ENCODE measurements at places on chromosomes 3 and 15.

GRCh38 chr15:87686841-87687522 is 569.6 kb downstream of the NTRK3 start:
- no peak for DNase-seq

DNA sequence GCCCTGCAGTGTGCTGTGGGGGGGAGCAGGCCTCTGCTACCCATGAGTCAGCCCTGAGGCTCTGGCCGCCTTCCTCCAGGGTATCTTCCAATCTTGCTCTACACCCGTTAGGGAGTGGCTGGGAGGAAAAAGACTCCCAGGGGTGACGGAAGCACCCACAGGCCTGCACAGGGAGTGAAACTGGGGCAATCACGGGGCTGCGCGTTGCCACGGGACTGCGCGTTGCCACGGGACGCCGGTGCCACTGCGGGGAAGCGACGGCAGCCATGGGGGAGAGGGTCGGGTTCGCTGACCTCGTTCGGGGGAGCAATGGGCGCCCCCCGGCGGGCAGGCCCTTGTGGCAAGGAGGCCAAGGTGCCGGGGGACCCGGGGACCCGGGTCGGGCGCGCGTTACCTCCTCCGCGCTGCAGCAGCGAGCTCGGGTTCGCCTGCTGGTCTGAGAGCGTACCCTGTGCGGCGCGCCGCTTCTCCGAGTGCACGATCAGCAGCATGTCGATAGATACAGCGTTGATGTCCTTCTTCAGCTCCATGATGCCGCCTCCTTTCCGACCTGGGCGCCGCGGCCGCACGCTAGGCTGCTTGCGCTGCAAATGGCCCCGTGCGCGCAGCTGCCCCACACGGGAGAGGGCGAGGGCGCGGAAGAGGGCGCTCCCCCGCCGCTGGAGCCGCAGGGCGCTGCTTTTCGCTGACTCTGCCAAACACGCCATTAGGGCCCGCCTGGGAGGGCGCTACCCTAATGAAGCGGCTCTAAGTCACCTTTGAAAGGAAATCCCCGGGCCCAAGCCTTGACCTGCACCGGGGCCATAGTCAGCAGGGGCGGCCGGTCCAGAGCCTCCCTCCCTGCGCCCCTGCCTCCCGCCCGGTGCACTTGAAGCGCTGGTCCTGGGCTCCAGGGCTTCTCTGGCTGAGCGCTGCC is at the start of gene KY:
KY (minus strand) TSS at position 592 of the 916 bp plus-strand sequence; CDS start at position 530, 62 bp downstream.
- peak; percentile 46 for DNase-seq

DNA sequence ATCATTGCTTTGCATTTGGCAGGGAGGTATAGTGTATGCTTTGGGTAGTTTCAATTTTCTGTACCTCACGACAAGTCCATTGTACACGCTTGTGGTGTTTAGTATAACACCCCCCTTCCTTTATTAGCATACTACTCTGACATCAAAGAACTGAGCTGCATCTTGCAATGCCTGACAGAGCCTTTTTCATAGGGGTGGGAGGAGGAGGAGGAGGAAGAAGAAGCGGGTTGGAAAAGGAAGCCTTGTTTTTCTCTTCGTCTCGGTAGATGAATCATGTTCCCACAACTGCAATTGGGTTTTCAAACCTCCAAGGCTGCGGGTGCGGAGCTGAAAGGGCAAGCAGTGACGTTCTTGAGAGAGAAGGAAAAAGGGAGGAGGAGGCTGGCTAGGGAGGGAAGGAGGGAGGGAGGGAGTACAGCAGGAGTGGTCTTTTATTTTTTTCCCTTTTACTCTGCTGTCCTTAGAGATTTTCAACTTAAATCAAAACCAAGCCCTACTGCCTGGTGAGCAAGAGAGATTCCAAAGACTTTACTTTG is 175.7 kb downstream of the KLHL25 start:
- peak; percentile 83 for DNase-seq

DNA sequence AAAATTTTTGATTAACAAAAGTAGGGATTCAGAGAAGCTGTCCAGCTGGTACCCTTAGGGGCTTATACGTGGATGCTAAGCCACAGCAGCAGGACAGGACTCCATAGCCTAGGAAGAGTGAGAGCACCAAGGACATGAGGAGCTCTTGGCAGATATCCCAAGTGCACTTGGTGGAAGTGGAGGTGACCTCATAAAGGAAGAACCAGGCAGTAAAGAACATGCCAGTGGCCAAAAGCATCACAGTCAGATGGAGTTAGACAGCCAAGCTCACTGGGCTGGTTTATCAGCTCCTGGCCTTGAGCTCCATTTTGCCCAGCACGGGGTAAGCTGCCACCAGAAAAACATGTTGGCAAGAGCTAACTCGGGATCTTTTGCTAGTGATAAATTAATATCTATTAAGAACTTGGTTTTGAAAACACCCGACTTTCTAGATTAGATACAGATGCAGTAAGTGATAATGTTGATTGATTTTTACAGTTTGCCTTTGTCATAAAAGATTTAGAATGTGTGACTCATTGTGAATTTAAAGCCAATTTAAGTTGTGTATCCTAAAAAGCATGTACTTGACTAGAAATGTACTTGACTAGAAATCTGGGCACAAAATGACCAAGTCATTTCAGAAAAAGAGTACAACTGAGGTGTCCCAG is 108.0 kb downstream of the CMSS1 start:
- DNase-seq, result peak; percentile 58

- no peak for DNase-seq
Observed at GRCh38 chr3:63244486-63244885, 33.6 kb upstream of the SYNPR start.

DNA sequence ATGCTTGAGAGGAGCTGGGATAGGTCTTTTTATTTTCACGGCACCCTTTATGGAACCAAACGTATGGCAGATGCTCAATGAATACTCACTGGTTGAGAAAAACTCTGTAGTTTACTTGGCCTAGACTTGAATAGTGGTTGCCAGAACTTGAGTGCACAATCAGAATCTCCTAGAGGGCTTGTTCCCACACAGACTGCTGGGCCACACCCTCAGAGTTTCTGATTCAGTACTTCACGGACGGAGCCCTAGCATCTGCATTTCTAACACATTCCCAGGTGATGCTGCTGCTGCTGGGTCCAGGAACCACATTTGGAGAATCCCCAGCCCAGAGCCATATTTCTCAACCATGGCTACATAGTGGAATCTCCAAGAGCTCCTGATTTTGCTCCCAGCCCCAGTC is 24.6 kb downstream of the CA12 start:
- no peak for DNase-seq

DNA sequence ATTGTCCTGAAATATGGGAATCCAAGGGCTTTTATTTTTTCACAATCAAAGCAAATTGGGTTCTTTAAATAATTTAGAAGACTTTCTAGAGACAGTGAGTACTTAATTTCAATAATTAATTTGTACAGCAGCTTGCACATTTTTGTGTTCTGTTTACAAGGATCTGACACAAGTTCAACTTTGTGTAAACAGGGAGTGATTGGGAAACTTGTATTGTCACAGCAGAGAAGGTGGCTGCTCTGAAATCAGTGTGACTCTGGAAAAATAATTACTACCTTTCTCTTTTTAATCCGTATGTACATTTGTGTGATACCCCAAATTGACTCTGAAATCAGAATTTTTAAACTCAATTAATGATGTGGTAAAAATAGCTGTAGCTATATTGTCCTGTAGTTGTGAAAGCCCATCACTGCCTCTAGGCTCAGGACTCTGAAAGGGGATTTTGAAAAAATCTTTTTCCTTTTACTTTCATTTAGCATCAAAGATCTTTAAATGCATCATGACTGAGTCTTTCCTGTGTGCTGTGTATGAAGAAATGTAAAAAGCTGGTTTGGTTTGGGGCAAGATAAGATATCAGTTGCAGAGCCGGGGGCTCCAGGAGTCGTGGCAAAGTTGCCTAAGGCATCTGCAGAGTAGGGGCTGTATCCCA is 45.1 kb downstream of the MFSD1 start:
- no peak for DNase-seq

All from urothelium cell line (cell line).